ENCODE measurements at places on chromosomes 4 and X. TPM values are rescaled to one million over a fixed set of nuclear protein-coding genes. Genes with fewer than 3 reads are reported as not detected.

The WFS1 gene
- 7.7 TPM for total RNA-seq

The TCEAL1 gene
- 89.6 TPM for total RNA-seq

The PCSK1N gene
- 2.3 TPM for total RNA-seq

GRCh38 chr4:138688408-138689085 is 327.0 kb upstream of the NOCT start:
- no peak for DNase-seq
- H3K27me3 ChIP-seq = no peaks in the 10 kb centered on the region
- no peaks in the 10 kb centered on the region for H3K36me3 ChIP-seq
- no peaks in the 10 kb centered on the region for H3K4me1 ChIP-seq

DNA sequence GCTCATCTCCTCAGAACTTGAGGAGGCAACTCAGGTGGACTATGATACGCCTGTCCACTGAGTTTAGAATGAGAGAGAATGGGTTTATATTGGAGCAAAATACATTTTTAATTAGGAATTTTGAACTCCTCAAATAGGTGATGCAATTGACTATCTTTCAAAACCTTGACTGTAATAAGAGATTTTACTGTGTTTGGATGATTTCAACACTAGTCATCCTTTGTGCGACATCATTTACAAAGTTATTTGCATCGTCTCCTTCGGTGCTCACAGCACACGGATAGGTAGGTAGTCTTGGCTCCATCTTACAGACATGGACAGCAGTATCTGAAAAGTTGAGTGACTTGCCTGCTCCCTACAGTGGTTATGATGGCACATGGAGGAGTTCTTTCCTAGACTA is 67.0 kb downstream of the AASDH start:
- no peak overlapping the region for H3K4me3 ChIP-seq
- H3K27ac ChIP-seq = no peak overlapping the region
- H3K4me1 ChIP-seq = no peaks in the 10 kb centered on the region
- H3K36me3 ChIP-seq = no peaks in the 10 kb centered on the region

GRCh38 chrX:78622831-78623230 is 36.3 kb downstream of the RTL3 start:
- no peak overlapping the region for H3K27ac ChIP-seq
- DNase-seq = no peak
- H3K4me3 ChIP-seq = no peak overlapping the region

DNA sequence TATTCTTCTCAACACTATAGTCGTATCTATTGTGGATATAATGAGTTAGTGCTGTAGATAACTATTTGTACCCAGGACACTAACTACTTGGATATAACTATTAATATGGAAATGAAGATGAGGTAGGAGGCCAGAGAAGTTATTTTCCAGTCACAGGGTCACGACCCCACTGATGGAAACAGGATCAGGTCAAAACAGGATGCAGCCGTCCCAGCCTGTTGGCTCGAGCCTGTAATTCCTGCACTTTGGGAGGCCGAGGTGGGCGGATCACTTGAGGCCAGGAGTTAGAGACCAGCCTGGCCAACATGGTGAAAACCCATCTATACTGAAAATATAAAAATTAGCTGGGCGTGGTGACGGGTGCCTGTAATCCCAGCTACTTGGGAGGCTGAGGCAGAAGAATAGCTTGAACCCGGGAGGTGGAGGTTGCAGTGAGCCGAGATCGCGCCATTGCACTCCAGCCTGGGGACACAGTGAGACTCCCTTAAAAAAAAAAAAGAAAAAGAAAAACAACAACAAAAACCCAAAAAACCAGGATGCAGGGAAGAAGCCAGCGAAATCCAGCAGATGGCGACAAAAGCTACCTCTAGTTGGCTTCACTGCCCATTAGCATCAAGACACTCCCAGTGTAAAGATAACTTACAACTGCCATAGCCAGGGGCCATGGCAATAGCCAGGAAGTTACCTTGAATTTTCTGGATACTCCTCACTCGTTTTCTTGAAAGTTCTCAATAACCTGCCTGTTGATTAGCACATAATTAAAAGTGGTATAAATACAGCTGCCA is 37.9 kb upstream of the NKAP start:
- no peaks in the 10 kb centered on the region for H3K36me3 ChIP-seq
- H3K27ac ChIP-seq = no peak overlapping the region
- no peak overlapping the region for H3K4me3 ChIP-seq

DNA sequence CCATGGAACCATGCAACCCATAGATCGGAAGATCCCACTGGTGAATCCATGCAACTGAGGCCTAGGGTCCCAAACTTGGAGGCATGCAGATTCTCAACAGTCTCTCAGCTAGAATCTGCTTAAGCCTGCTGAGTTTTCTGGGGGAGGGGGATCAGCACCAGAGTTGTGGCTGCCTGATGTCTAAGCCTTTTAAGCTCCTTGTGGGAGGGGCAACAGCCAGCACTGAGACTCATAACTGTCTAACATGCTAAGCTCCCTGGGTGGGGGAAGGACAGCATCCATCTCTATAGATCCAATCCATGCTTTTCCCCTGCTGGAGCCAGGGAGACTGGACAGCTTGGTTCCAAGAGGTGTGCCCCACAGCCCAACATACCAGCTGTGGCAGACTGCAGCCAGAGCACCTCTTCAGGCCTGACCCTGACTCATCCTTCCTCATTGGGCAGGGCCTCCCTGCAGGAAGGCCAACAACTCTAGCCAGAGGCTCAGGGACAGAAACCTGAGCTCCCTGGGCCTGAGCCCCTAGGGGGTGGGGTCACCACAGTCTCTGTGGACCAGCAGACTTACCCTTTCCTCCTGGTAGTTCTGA is 300.1 kb upstream of the SLC7A11 start:
- H3K36me3 ChIP-seq = no peaks in the 10 kb centered on the region
- no peak overlapping the region for H3K4me3 ChIP-seq
- H3K27me3 ChIP-seq = no peaks in the 10 kb centered on the region
- DNase-seq = no peak
- no peaks in the 10 kb centered on the region for H3K4me1 ChIP-seq
- no peak overlapping the region for H3K27ac ChIP-seq

Data from esophagus squamous epithelium (tissue), 5 donors.